ENCODE measurements at places on chromosomes 6 and 20.

GRCh38 chr20:58303547-58303946 is 6.0 kb upstream of the RAB22A start:
- peaks cover 25% of the 10 kb centered on the region for H3K4me1 ChIP-seq
- H3K27me3 ChIP-seq: no peaks in the 10 kb centered on the region
- H3K4me3 ChIP-seq: no peak overlapping the region
- H3K27ac ChIP-seq: no peak overlapping the region

DNA sequence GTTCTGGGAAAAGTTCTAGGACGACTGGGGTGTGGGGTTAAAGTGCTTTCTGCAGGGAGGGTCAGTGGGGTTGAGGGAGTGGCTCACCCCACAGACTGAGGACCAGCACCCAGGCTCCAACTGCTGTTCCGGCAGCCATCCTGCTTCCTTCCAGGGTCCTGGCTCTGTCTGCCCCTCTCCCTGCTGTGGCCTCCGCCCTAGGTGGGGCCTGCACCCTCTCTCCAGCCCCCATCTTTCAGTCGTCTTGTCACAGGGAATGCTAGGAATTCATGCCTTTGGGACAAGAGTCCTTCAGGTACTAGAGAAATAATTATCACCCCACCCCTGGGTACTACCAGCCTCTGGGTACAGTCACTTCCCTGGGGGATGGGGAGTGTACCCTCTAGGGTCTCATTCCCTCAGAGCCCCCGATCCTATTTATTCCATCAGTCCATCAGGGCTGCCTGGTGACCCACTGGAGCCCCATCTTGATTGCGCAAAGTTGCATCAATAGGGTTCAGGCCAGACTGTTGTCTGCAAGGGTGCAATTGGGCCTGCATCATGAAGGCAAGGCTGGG is at the start of gene AGER:
TSS of gene AGER (minus strand) at position 170 of the 557 bp plus-strand sequence. CDS start at position 139, 31 bp downstream.
- no peak within 1 kb of the TSS for H3K4me3 ChIP-seq
- H3K27ac ChIP-seq: peak within 1 kb of the TSS; percentile 96
- DNase-seq: no peak

GRCh38 chr6:147566244-147566898 is 57.9 kb downstream of the SAMD5 start:
- H3K27ac ChIP-seq: no peak overlapping the region
- no peak for DNase-seq
- H3K27me3 ChIP-seq: no peaks in the 10 kb centered on the region
- H3K4me1 ChIP-seq: no peaks in the 10 kb centered on the region
- H3K4me3 ChIP-seq: no peak overlapping the region

DNA sequence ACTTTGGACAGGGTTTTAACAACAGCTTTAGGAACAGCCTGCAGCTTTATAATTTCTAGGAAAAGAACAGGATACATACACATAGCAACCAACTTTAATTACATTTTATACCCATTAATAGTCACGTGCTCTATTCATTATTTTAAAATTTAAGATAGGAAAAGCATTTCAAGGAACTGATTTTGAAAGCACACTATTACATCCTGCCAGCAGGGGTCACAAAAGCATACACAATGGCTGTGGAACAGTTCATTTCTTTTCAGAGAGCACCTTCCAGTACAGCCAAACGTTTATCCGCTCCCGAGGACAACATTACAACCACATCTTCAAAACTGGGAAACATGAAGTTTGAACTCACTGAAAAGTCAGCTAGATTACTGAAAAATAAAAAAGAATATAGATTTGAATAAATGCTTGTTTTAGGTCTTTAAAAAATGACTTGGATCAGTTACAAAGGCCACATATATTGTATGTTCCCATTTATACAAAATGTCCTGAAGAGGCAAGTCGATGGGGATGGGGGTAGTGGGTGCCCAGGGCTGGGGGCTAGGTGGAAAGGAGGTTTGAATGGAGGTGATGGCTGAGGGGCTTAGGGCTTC is 104.6 kb upstream of the EXOC2 start:
- peaks cover 58% of the 10 kb centered on the region for H3K27me3 ChIP-seq
- peak; percentile 6 for DNase-seq
- no peaks in the 10 kb centered on the region for H3K36me3 ChIP-seq
- no peak overlapping the region for H3K27ac ChIP-seq

DNA sequence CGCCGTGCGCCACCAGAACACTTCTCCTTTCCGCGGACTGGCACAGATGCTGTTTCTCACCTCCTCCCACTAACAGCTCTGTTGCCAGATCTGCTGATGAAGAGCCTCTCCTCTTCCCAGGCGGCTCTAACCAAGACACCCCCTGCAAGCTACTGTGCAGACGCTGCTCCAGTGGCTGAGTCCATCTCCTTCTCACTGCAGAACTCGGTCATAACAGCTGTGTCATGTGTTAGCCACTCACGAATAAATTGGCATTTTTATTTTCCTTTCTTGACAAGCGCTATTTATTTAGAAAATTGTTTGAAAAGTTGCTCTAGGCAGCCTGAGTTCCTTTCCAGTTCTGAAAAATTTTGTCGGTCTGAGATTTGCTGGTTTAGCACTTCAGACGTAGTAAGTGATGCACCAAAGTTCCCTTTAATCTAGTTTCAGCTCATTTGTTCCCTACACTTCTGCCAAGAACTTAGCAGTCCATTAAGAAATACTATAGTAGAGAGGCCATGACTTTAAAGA is 12.8 kb upstream of the PLEKHG1 start:
- no peaks in the 10 kb centered on the region for H3K36me3 ChIP-seq
- H3K27ac ChIP-seq: no peak overlapping the region
- H3K27me3 ChIP-seq: peaks cover 39% of the 10 kb centered on the region
- DNase-seq: no peak
- H3K4me3 ChIP-seq: no peak overlapping the region
- H3K4me1 ChIP-seq: no peaks in the 10 kb centered on the region

DNA sequence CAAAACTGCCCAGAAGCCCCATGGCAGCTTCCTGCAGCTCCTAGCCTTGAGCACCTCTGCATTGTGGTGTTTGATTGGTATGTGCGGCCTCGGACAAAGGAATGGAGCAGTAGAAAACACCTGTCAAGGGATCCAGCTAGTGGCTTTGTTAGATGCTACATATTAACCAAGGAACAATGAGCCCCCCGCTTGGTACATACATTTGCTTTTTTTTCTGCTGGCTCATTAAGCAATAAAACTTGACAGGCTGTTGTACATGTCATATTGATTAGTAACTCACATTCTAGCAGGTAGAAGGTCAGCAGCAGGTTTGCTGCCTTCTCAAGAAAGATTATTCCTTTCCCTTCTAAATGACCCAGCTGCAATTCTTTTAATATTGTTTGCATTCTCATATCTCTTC is 937 bp downstream of the SPACA1 start:
- peaks cover 22% of the 10 kb centered on the region for H3K27me3 ChIP-seq
- H3K4me3 ChIP-seq: no peak overlapping the region
- no peak for DNase-seq
- H3K27ac ChIP-seq: no peak overlapping the region

DNA sequence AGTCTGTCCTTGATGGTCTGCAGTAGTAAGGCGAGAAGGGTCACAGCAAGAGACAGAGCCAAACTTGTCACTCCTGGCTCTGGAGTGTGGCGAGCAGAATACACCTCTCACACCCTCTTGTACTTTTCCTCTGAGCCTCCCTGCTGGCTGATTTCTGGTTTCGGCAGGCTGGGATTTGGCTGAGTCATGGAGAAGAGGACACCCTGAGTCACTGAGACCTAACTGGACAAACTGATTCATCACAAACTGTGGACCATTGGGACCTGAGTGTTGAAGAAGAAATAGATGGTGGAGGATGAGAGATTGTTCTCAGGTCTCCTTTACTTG is 101.7 kb downstream of the F13A1 start:
- no peaks in the 10 kb centered on the region for H3K4me1 ChIP-seq
- H3K27ac ChIP-seq: no peak overlapping the region
- H3K4me3 ChIP-seq: no peak overlapping the region

DNA sequence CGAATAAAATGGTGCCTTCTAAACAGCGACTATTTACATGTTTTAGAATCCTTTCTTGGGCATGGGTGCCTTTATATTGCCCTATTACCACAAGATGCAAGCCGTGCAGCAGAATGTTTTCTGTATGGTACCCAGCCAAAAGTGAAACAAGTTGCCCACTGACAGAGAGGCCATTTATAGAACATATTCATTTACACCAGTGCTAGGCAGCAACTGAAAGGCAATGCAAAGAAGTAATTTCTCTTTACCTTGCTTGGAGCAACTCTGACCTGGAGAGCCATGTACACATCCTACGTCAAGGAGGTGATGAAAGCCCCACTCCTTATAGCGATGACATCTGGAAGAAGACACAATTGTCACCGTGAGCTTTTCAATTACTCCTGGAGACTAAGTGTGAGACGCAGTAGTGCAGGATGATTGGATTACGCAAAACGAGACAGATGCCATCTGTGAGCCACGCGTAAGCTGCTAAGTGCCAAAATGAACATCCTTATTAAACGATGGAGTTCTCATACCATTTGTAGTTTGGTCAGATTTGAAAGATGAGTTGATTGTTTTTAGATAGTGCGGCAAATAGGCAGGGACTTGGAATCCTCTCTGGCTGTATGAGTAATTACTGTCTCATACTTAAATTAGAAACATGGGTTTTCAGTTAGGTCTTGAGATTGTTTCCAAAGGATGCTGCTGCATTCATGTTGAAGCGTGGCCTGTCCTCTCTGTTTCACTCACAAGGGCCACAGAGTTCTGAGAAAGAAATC is at the start of gene TMEM244:
TSS of gene TMEM244 (minus strand) at position 408 of the 758 bp plus-strand sequence. CDS start at position 281, 127 bp downstream.
- H3K4me3 ChIP-seq: peak within 1 kb of the TSS; percentile 68
- peaks cover 7% of the 10 kb centered on the region for H3K4me1 ChIP-seq
- no peaks in the 10 kb centered on the region for H3K36me3 ChIP-seq
- no peaks in the 10 kb centered on the region for H3K27me3 ChIP-seq
- peak within 1 kb of the TSS; percentile 98 for H3K27ac ChIP-seq

DNA sequence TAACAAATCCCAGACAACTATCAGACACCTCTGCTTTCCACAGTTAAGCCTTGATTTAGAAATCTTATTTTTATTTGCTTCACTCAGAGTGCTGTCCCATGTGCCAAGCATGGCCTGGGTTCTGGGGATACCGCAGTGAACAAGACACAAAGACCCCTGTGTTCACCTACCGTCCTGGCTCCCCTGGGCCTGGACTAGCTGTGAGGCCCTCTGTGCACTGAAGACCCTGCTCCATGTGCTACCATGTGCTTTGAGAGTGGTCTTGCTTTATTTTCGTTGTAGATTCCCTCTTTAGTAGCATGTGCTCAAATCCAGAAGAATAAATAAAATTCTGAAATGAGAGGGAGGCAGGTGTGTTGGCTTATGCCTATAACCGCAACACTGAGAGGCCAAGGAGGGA is 22.5 kb downstream of the SUMO4 start:
- H3K4me1 ChIP-seq: no peaks in the 10 kb centered on the region
- H3K4me3 ChIP-seq: no peak overlapping the region
- H3K27me3 ChIP-seq: peaks cover 6% of the 10 kb centered on the region
- DNase-seq: no peak

DNA sequence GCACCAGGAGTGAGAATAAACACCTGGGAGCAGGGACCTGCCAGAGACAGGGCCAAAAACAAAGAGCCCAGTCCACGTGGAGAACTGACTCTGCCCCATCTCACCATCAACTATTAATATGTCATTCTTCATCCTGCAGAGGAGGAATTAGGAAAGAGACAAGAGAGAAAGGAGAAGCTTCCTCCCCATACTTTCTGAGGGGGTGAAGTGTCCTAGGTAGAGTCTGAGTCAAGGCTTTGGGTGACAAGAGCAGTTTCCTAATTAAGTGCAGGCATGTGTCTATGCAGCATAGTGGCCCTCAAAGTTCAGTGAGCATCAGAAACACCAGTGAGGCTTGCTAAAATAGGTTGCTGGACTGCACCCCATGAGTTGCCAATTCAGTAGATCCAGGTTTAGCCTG is 40.7 kb upstream of the BMP2 start:
- no peak for DNase-seq
- H3K27ac ChIP-seq: no peak overlapping the region
- no peaks in the 10 kb centered on the region for H3K27me3 ChIP-seq
- H3K36me3 ChIP-seq: no peaks in the 10 kb centered on the region
- no peak overlapping the region for H3K4me3 ChIP-seq
- no peaks in the 10 kb centered on the region for H3K4me1 ChIP-seq

- H3K4me1 ChIP-seq: no peaks in the 10 kb centered on the region
- H3K36me3 ChIP-seq: no peaks in the 10 kb centered on the region
- no peak overlapping the region for H3K27ac ChIP-seq
- no peak overlapping the region for H3K4me3 ChIP-seq
- peaks cover 45% of the 10 kb centered on the region for H3K27me3 ChIP-seq
These were observed 202.2 kb upstream of the PRND start for GRCh38 chr20:4519534-4519933.

- H3K27me3 ChIP-seq: peaks cover 39% of the 10 kb centered on the region
- no peak for DNase-seq
- peaks cover 9% of the 10 kb centered on the region for H3K4me1 ChIP-seq
These were observed 98.8 kb upstream of the BEND6 start for GRCh38 chr6:56856036-56856580.

DNA sequence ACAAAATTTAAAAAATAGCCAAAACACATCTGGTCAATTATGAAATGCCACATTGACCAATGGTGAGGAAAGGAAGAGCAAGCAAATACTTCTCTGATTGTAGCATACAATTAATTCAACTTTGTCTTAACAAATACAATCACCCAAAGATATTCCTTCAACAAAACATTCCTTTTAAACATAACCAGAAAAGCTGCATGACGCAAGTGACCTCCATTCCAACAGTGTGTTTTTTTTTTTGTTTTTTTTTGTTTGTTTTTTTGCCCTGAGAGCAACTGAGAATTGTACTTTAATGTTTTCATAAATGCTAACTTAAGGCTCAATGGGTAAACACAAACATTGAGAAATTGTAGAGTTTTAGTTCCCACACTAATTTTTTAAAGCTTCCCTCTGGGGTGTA is 184.4 kb downstream of the PTPRK start:
- H3K27me3 ChIP-seq: no peaks in the 10 kb centered on the region
- no peak overlapping the region for H3K4me3 ChIP-seq
- H3K36me3 ChIP-seq: no peaks in the 10 kb centered on the region
- no peak for DNase-seq
- no peaks in the 10 kb centered on the region for H3K4me1 ChIP-seq

GRCh38 chr6:150915880-150916265 is 50.4 kb downstream of the MTHFD1L start:
- no peaks in the 10 kb centered on the region for H3K27me3 ChIP-seq
- no peaks in the 10 kb centered on the region for H3K4me1 ChIP-seq
- no peaks in the 10 kb centered on the region for H3K36me3 ChIP-seq
- no peak for DNase-seq

- H3K27me3 ChIP-seq: no peaks in the 10 kb centered on the region
- H3K4me1 ChIP-seq: peaks cover 2% of the 10 kb centered on the region
- H3K27ac ChIP-seq: peak overlapping the region; percentile 5
- no peak for DNase-seq
- peaks cover 4% of the 10 kb centered on the region for H3K36me3 ChIP-seq
These were observed 23.3 kb upstream of the CRIP3 start for GRCh38 chr6:43331891-43332290.

- no peak overlapping the region for H3K27ac ChIP-seq
- H3K4me1 ChIP-seq: no peaks in the 10 kb centered on the region
- H3K36me3 ChIP-seq: peaks cover 4% of the 10 kb centered on the region
- no peak for DNase-seq
- H3K27me3 ChIP-seq: no peaks in the 10 kb centered on the region
These were observed 3.6 kb downstream of the ARMH2 start for GRCh38 chr6:24795106-24795505.

GRCh38 chr6:70398783-70399728 is 14.3 kb upstream of the FAM135A start:
- no peaks in the 10 kb centered on the region for H3K36me3 ChIP-seq
- H3K4me1 ChIP-seq: no peaks in the 10 kb centered on the region
- no peak for DNase-seq

- H3K36me3 ChIP-seq: peaks cover 7% of the 10 kb centered on the region
- peak overlapping the region; percentile 88 for H3K4me3 ChIP-seq
- peak overlapping the region; percentile 51 for H3K27ac ChIP-seq
These were observed 2.8 kb upstream of the UBE2V1 start for GRCh38 chr20:50115591-50116367.

GRCh38 chr6:13674533-13675190 is 37.0 kb downstream of the RANBP9 start:
- no peaks in the 10 kb centered on the region for H3K27me3 ChIP-seq
- H3K36me3 ChIP-seq: peaks cover 21% of the 10 kb centered on the region
- H3K4me1 ChIP-seq: peaks cover 75% of the 10 kb centered on the region
- H3K4me3 ChIP-seq: peak overlapping the region; percentile 26

Data from effector memory CD8-positive, alpha-beta T cell (primary cell).